ENCODE measurements at places on chromosomes 3 and 15.

- no peak for DNase-seq
Measured at GRCh38 chr15:88194162-88194561, 62.4 kb downstream of the NTRK3 start.

DNA sequence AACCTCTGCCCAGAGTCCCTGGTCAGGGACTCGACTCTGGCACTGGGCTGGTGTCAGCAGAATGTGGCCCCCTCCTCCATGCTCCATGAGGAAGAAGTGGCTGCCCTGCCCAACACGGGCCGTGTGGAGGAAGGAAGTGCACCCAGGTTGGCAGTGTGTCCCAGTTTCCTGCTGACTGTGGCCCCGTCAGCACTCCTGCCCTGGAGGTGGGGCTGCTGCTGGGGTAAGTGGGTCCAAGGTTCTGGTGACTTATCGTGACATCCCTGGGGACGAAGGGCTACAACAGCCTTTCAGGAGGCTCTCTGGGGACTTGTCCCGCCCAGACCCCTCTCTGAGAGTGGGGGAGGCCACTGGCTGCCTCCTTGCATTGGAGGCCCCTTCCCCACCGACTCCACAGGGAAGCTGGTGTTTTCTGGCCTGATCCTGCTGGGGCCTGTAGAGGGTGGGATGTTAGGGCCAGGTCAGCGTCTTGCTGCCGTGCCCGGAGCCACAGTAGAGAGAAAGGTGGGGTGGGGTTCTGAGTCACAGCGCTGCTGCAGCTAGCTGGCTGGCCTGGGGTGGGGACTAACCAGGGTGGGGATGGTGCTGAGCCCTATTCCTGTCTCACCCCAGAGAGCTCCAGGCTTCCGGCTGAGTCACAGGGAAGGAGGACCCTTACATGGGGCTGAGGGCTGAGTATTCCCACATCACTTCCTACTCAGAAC lies 10.5 kb downstream of the SEMA4B start:
- no peak for DNase-seq

DNA sequence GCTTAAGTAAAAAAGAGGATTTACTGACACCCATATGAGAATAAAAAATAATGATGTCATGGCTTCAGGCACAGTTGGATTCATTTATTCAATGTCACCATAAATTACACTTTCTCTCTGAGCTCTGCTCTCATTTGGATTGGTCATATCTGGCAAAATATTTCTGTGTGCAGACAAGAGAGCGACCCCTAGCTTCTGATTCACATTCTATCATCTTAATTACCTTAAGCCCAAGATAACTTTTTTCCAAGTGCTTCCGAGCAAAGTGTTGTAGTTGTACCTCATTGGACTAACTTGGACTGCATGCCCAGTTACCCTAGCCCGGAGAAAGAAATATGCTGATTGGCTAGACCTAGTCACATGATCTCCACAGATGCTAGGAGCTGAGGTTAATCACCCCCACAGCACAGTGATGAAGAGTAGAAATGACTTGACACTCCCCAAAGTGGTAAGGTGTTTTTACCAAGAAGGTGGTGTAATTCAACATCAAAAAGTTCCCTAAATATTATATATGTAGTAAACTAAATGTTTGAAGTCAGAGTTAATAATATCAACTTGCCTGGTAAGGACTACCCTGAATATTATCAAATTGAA lies 552.2 kb upstream of the SUCLG2 start:
- DNase-seq: no peak

DNA sequence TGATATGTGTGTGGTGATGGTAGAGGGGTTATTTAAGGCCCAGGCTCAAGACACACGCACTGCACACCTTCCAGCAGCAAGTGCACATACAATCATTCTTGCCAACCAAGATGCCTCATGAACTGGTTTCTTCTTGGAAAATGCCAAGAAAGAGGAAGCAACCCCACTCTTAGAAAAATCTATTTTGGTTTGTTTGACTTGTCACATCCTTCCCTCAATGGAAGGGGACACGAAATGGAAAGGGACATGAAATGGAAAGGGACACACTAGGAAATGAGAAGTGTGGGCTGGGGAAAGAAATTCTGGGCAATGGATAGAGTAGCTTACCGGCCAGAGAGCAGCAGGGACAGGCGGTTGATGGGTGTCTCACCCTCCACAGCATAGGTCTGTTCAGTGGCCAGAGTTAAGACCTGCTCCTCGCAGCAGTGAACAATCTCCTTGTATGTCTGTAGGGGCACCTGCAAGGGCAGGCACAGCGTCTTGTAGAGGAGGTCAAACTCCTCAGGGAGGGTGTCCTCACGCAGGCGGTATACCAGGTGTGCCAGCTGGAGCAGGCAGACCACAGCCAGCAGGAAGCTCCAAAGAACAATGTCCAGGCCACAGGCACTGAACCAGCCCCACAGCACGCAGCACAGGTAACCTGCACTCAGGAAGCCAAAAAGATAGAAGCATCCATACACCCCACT lies 640 bp downstream of the POPDC2 start:
- DNase-seq: no peak

DNA sequence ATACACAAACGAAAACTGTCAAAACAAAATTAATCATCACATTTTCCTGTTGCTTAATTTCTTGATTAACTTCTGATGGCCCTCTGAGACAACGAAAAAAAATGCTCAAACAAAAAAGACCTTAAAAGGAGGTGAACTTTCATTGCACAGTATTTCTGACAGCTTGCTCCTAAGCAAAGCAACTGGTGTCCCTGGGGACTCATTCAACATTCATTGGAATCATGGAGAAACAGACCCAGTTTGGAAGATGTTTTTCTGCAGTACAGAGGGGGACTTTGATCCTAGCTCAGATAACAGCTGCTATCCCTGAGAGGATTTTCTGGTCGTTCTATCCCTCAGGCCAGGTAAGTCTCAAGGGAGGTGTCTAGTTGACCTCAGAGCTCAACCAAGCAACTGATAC lies 378.7 kb upstream of the ATP11B start:
- no peak for DNase-seq

DNA sequence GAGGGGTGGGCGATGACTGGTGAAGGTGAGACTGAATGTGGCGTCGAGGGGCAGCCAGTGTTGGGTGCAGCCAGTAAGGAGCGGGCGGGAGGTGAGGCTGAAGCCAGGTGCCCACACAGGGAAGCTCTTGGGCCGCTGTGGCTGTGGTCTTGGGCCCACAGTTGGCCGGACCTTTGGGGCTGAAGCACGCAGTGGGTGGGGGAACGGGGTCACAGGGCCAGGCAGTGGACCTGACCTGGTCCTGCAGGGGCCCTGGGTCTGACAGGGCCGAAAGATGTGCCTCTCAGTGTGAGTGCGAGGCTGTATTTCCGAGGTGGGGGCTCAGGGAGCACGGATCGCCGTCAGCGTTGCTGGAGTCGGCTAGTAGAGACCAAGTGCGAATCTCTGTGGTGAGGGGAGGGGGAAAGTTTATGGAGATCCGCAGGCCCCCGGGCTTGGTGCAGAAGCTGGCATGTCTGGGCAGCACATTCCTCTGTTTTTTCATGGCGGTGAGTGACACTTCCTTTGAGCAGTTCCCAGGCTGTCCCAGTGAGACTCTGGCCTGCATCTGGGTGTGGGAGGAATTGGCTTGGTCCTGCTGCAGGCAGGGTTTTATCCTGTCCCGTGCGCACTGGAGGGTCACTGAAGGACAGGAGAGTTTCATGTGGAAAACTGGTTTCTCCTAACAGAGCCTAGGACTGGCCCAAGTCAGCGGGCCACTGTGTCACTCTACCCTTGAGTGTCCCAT lies 100.8 kb downstream of the TMEM266 start:
- DNase-seq: no peak

Measured in NCI-H1417 treated with DMSO at 0.1 percent for 48 hours (cell line).